ENCODE measurements at places on chromosomes 13 and 19.

- no peak for DNase-seq
These were observed 62.9 kb downstream of the TRPC4 start for GRCh38 chr13:37806666-37807065.

DNA sequence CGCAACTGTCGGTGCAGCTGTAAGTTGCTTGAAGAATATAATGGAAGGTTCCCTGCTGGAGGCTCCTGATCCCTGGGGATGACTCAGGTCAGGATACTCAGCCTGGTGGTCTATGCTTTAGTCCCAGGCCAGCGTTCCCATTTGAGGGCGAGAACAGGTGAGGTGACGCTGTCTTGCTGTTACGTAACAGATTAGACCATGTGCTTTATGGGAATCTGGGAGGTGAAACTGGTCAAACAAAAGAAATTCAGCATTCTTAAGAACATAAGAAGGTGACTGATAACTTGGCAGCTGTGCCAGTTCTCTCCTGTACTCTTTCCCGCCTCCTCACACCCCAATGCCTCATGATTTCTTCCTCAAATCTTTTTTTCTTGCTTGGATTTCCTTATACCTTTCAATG, at the start of gene CXCL17:
Gene CXCL17 (minus strand): TSS at position 114 of the 400 bp plus-strand sequence. CDS start 114 bp downstream, outside the sequence.
- DNase-seq, result no peak

DNA sequence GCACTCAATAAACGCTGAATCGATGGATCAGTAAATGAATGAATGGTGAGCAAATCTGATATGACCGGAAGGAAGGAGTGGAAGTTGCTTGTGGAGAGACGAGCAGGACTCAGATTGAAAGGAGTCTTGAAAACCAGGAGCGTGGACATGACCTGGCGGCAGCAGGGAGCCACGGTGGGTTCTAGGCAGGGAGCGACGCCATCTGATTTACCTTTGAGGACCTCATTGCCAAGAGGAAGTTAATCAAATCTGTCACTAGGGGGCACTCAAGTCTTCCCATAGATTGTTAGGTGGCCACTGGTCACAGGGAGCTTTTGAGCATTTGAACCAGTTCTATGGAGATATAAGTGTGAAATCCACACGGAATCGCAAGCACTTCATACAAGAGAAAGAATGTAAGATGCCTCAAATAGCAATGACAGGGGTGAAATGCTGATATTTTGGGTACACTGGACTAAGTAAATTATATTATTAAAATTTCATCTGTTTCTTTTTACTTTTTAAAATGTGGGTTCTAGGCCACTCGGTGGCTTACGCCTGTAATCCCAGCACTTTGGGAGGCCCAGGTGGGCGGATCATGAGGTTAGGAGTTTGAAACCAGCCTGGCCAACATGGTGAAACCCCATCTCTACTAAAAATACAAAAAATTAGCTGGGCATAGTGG, 9.2 kb upstream of the FBN3 start:
- peak; percentile 82 for DNase-seq

DNA sequence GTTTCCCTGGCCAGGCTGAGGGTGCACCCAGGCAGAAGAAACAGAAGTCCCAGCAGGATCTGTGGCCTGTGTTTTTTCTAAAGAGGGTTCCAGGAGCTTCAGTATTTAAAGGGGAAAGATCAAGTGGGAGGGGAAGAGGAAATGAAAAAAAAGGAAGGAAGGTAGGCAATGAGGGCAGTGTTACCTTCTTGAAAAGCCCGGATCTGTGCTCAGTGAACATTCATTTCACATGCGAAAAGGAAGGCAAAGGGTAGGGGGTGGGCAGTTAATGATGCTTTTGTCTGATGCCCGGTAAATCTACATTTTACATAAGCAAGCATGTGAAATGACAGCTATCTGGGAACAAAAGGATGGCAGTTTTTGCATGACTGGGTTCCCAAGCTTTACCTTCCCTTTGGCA, 326.2 kb downstream of the UQCRFS1 start:
- no peak for DNase-seq

DNA sequence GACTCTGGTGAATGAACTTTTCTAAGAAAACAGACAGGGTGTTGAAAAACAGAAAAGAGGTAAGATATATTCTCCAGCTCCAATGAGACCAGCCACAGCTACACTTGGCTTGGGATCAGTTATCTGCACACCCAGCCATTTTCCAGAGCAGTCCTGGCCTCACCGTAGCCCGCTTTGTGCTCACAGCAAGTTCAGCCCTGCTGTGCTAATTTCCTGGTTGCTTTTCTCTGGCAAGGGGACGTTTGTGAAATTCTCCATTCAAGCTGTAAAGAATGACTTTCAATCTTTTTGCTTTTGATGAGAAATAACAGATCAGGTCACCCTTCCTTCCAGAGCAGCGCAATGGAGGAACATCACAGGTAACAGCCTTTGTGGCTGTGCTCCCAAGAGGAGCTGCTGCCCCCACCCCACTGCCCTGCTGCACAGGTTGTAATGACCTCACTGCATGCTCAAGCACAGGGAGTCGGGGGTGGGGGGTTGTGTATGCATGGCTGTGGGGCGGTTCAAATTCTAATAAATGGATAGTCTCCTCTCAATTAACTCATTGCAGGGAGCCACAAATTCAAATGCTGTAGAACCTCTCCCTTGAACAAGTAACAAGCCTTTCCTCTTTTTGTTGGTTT, 516.6 kb upstream of the NBEA start:
- DNase-seq, result no peak

DNA sequence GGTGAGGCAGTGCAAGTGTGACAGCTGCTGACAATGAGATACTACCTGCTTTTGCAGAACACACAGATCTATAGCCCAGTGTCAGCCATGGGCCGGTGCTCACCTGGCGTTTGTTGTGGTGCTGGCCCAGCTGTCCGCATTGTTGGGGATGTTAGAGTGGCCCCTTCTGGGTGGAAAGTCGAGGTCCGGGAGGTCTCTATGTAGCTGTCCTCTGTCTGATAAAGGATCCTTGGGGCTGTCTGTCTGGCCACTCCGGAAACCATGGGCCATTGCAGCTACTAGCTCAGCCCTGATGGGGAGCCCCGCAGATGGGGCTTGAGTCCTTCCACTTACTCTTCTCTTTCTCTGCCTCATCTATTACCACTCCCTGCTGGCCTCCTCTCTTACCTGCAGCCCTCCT, 181.5 kb upstream of the TSHZ3 start:
- no peak for DNase-seq

DNA sequence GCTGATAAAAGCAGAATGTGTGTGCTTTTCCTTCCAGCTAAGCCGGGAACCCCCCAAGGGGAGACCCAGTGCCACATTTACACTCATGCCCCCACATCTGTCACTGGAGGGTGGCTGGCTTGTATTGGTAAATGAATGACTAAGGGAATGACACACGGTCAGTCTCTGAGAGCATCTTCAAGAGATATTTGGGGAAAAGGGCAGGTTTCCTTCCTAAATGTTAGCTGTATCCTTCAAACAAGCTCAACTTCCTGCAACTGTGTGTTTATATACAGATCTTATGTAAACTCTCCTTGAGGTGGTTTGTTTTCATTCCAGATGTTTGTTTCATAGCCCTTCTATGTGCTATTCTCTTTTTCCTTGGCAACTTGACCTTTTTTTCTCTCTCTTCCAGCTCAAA, 192.6 kb downstream of the COL4A1 start:
- DNase-seq, result no peak

GRCh38 chr19:46546194-46546896, 50.7 kb upstream of the PNMA8B start:
- no peak for DNase-seq

DNA sequence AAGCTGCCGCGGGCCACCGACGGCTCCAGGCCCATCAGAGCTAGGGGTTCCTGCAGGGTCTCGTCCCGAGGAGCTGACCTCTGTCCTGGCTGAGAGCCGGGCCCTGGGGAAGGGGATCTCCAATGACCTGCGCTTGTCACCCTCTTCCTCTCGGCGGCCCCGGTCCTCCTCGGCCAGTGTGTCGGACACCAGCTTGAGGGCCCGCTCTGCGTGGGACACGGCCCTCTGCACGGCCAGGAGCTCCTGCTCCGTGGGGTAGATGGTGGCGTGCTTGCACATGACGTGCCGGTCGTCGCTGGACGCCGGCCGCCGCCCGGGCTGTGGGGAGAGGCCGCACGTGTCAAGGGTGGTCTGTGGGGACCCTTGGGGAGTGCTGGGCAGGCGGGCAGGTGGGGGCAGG, 32.7 kb upstream of the MATK start:
- no peak for DNase-seq

DNA sequence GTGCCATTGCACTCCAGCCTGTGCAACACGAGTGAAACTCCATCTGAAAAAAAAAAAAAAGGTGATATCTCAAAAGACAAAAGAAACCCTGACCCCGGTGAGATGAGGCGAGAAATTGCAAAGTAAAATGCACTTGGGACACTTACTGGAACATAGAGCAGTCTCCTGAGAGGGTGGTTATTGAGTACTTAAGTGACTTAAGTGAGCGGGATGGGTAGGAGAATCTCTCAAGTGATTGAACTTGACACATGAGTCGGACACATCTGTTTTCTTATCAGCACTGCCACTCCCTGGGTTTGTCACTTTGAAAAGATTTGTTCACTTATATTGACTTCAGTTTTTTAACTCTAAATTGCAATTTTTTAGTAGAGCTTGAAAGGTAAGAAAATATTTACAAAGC, 2.8 kb downstream of the ZNF429 start:
- DNase-seq, result no peak

GRCh38 chr13:66214467-66214866, 1015.7 kb downstream of the PCDH9 start:
- no peak for DNase-seq

DNA sequence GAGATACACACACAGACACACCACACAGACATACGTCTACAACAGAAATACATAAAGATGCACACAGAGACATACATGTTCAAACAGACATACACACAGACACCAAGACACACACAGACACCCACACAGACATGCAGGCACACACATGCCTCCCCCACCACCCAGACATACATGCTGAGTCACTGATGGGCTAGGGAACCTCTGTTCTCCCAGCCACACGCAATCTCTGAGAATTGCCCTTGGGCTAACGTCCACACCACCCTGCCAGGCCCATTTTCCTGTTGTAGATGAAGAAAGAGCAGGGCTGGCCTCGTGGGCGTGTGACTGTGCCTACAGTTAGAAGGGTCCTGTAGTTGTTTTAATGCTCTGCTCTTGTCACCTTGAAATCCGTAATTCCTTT, 261.9 kb downstream of the KCNRG start:
- DNase-seq, result no peak

GRCh38 chr19:18287836-18288772, 6.7 kb upstream of the JUND start:
- no peak for DNase-seq

GRCh38 chr19:46791944-46792343, 3.5 kb upstream of the SLC1A5 start:
- peak; percentile 54 for DNase-seq

- no peak for DNase-seq
These were observed at the start of gene PDE4A for GRCh38 chr19:10420444-10421239. TSS of gene PDE4A (plus strand) at chr19:10420538. CDS start at chr19:10420765, 227 bp downstream.

- DNase-seq, result no peak
These were observed 3.1 kb downstream of the AKAP11 start for GRCh38 chr13:42275098-42275471.

DNA sequence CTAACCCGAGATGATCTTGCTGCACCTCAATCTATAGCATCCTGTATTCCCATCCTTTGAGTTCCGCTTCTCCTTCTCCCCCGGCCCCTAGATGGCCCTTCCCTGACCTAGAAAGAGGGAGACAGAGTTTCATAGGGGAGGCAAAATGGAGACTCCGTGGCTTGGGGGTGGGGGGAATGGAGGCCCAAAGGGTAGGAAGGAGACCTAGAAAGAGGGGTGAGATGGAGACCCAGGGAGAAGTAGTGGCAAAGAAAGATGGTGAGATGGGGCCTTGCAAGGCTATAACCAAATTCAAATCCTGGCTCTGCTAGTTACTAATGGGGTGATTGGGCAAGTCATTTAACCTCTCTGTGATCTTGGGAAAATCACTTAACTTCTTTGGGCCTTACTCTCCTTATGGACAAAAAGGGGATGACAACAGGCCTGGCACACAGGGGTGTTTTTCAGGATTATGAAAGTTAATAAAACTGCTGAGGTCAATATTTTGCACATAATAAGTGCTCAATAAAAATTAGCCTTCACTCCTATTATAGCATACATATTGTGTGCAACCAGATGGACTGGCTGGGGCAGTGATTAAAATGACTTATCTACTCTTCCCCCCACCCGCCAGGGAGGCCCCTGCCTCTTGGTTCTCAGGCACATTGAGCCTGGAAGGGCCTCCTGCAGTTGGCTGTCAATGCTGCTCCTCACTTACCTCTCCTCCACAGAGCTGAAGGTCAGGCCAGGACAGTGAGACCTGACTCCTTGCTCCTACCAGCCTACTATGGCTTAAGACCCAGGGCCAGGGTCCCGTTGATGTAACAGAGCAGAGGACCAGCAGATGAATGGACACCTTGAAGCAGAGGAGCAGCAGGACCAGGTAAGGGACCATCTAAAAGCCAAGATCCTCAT, 633 bp downstream of the SPHK2 start:
- DNase-seq, result no peak

- no peak for DNase-seq
These were observed 105.3 kb downstream of the MYO16 start for GRCh38 chr13:108734676-108735075.

DNA sequence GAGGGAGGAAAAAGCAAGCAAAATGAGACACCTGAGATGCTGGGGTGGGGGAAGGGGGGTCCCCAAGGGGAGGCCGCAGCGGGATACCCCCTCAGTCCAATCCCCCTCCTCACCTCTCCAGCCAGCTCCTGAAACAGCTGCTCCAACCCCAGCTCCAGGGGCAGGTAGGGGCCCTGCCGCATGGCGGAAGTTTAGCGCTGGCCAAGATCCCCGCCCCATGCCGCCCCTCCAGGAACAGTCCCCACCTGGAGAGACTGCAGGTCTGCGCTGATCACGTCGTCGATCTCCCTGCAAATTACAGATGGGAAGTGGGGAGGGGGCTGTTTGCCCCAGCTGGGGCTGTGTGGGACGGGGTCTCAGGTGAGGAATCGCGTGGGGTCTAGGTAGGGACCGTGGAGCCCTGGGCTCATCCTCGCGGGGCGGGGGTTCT, 9.0 kb downstream of the CAPN12 start:
- no peak for DNase-seq

- DNase-seq, result no peak
These were observed 219.8 kb downstream of the MZT1 start for GRCh38 chr13:72507416-72508199.

GRCh38 chr13:109123971-109124370, 494.6 kb downstream of the MYO16 start:
- DNase-seq, result no peak

- DNase-seq, result peak; percentile 70
These were observed 7.7 kb upstream of the GPR18 start for GRCh38 chr13:99265821-99266426.

Data from CD4-positive, alpha-beta T cell treated with Interleukin-15 for 4 hours (primary cell).